ENCODE measurements at places on chromosomes 5 and 9.
A peak's percentile ranks its signal among the peaks of the same experiment; 100 is the strongest.

DNA sequence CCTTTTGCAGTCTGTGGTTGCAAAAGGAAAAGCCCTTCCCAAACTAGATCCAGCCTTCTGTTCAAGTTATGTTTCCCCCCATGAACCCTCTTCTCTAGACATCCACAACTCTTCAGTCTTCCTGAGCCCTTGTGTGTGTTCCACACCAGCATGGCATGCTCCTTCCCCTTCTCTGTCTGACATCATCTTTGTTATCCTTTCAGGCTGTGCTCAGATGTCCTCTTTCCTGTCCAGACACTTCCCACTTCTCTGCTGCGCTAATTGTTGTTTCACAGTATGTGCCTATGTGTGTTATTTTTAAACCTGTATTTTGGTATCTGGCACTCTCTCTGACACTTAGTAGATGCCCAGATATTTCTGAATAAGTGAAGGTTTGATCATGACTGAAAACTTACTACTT is 38.2 kb downstream of the FOCAD start:
- no peak for DNase-seq

DNA sequence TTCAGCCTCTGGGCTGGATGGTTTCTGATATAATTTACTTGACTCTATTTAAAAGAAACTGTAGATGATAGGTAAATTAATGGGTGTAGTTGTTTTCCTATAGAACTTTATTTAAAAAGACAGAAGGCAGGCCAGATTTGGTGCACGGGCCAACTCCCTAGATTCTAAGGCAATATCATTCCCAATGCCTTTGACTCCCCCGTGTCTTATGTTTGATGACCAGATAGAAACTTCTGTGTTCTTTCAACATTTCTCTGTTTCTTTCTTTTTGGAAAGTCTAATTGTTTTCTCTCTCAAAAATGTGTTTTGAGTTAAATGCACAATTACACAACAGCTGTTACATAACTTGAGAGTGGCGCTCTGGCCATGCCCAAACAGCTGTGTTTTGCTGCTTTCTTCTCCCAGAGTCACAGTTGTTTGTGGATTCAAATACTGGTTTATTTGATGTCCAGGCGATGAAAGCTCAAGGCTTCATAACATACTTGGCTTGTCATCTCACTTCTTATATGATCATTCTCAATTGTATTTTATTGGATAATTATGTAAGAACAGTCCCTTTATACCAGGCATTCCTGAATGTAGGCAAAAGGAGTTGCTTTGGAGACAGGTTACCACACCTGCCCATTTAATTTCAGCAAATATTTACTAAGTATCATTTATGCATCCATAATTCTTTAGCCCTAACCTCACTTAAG is 1.7 kb upstream of the ALDH1A1 start:
- DNase-seq, result no peak

DNA sequence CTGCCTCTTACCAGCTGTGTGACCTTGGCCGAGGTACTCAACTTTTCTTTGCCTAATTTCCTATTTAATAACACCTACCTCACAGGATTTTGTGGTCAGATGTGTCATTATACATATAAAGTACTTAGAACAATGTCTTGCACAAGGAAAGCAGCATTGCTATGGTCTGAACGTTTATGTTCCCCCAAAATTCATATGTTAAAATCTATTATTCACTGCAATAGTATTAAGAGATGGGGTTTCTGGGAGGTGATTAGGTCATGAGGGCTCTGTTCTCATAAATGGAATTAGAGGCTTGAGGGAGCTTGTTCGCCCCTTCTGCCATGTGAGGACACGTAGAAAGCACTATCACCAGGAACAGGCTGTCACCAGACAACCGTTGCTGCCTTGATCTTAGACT is 10.9 kb upstream of the RNF145 start:
- no peak for DNase-seq

- no peak for DNase-seq
These were observed 14.5 kb upstream of the LPCAT1 start for GRCh38 chr5:1538276-1538675.

GRCh38 chr9:3783156-3783555 is 257.4 kb upstream of the RFX3 start:
- no peak for DNase-seq

- no peak for DNase-seq
These were observed 6.0 kb downstream of the UBQLN1 start for GRCh38 chr9:83701769-83702168.

DNA sequence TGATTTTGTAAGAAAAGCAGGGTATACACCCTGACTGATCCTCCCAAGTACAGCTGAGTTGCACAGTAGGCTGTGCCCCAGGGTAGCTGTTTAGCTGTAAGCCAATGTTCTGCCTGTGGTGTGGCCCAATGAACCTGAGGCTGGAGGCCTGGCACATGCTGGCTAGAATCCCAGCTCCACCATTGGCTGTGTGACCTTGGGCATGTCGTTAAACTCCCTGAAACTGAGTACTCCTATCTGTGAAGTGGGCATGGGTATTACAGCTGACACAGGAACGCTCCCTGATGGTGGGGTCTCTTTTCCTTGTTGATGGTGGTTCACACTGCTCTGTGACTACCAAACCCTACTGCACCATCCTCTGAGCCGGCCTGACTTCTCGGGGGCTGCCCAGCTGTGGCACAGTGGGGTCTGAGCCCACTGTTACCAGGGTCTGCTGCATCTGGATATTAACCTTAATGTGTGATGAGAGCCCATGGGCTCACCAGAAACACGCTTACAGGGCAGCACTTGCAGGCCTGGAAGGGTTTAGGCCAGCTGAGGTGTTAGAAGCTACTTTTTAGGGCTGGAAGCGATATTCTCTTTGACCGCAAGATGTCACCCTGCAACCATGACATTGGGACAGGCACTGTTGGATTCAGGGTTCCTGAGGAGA is 7.0 kb upstream of the GADD45G start:
- DNase-seq, result peak; percentile 15

DNA sequence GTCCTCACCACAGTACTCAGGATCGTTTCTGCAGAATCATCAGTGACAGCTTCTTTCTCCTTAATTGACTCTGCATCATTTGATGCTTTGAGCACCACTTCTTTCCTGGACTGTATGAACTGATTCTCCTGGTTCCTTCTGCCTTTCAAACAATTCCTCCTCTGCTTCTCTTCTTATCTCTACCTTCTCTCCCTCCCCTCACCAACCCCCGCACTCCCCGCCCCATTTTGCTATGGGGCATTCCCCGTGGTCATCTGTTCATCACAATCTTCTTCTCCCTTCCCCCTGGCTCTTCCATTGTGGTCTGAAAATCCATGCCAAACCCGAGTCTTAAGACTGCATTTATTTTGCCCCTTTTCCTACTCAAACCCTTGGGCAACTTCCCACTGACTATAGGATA is 57.9 kb downstream of the FAM78A start:
- DNase-seq, result no peak

DNA sequence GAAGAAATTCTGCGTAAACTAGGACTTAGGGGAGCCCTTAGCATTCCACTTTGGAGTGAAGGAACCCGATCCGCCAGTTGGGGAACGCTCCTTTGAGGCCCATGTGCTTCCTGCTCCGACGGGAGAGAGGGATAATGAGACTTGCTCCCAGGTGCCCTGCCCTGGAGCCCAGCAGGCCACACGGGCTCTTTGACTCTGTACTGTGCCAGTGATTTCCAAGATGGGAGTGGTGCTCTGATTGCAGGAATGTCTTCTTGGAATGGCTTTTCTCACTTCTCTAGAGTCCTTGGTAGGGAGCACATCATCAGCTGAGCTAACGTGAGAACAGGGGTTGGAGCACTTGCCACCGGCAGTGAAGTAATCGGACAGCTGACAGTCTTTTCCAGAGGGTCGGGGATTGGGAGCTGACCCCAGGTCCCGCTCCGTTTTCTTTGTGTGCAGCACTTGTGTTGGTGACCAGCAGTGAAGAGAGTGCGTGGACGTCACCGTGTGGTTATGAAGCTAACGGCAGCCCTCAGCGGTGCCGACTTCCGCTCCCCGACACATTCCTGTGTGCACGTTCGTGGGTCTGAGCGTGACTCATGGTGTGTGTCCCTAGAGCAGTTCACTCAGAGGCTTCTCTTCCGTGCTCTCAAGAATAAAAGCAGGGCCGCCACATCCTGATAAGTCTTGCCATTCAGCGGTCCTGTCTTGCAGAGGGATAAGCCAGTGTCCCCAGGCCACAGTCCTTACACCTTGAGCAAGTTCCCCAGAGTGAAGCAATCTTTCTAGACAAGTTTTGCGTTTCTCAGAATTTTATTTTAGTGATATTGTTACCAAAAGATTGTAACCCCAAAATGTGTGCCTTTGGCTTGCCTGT is 25.6 kb downstream of the ABL1 start:
- DNase-seq, result peak; percentile 83

- no peak for DNase-seq
These were observed 2.6 kb upstream of the UAP1L1 start for GRCh38 chr9:137074657-137075274.

DNA sequence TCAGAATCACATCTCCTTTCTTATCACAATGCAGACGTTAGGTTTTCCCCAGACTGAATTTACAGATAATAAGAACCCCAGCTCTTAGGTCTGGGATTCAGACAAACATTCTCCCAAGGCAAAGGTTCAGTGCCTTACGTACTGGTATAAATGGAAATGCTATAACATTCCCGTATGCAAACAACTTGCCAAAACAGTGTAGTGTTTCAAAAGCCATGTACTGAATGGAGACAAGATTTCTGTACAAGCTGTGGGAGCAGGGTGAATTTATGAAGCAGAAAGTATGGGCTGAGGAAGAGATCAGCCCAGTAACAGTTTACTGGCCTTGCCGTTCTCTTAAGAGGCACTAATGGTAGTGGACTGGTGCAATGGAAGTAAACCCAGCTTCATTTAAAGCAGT is 225.5 kb upstream of the ZNF462 start:
- DNase-seq, result no peak

GRCh38 chr5:153632748-153633290 is 142.3 kb downstream of the GRIA1 start:
- DNase-seq, result no peak

DNA sequence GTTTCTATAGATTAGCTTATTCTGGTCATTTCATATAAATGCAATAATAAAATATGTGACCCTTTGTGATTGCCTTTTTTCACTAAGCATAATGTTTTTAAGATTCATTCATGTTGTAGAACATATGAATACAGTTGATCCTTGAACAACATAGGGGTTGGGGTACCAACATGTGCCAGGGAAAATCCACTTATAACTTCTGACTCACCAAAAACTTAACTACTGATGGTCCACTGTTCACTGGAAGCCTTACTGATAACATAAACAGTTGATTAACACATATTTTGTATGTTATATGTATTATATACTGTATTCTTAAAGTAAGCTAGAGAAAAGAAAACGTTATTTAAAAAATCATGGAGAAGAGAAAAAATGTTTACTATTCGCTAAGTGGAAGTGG is 12.1 kb downstream of the ARHGEF37 start:
- DNase-seq, result no peak

- no peak for DNase-seq
These were observed 60.1 kb upstream of the SLC30A5 start for GRCh38 chr5:69033690-69034089.

GRCh38 chr5:123549256-123549904 is 37.4 kb downstream of the CSNK1G3 start:
- DNase-seq, result no peak

DNA sequence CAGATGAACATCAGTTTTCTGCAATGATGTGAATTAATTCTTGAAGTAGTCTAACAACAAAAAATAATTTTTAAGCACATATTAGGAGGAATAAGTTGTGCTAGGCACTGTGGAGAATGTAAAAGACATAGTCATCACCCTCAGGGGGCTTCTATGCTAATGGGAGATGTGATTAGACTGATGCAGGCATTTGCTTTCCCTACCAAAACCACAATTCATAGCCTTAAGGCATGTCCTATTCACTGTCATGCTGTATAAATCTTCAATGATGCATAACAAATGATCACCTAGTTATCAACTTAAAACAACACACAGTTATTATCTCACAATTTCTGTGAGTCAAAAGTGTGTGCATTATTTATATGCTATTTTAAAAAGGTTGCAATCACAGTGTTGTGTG is 422.6 kb downstream of the MAN2A1 start:
- DNase-seq, result no peak

DNA sequence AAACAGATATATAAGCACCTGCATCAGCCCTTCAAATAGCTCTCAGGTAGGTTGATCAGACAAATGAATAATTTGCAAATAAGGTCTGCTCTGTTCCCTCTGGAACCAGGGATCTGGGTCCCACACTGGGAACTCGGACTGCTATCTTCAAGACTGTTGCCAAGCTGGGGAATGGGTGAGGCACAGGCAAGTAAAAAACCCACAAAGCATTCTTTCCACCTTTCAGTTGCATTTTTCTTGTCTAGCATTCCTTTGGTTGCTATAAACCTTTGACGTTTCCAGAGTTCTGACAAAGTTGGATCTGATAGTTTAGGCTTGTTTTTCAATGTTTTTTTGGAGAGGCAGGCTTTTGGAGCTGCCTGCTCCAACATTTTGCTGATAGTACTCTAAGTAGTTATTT is 20.1 kb downstream of the FBXL17 start:
- no peak for DNase-seq

DNA sequence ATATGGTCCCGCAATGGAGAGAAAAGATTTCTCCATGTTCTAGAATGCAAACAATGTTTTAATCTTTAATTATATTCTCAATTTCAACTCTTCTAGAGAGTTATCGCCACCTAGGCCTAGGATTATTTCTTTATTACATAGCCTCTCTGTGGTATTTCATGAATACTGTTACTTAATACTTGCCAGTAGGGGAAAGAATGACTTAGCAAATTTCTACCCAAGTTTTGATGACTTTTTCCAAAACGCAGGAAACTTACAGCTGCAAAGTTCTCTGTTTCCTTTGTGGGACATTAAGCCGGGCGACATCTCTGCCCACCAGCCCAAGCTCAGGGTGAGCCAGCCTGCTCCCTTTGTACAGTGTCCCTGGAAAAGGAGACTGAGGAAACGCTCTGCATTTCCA is 73.8 kb downstream of the MED27 start:
- DNase-seq, result no peak

- no peak for DNase-seq
These were observed 24.2 kb downstream of the ANP32B start for GRCh38 chr9:98007251-98007928.

GRCh38 chr9:81601639-81602623 is 87.4 kb downstream of the TLE1 start:
- no peak for DNase-seq

DNA sequence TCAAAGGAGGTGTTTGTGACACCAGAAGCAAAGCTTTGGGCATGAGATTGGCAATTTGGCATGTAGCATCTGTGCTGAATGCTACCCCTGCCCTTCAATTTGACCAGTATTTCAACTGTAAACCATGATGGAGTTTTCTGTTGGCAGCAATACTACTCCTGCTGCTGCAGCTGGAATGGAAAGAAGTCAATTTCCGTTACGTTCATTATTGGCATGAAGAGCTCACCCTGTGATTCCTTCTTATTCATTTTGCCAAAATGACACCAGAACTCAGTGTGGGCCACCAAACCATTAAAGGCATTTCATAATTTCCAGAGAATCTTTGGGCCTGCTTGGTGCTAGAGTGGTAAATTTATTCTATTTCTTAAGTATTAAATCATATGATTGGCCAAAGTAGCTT is 433.1 kb upstream of the DMAC1 start:
- DNase-seq, result no peak
